ENCODE measurements at places on chromosomes 6 and 20. TPM values are rescaled to one million over a fixed set of nuclear protein-coding genes. Genes with fewer than 3 reads are reported as not detected.

The HUS1B gene
- 1.6 TPM for total RNA-seq

The TPD52L1 gene
- not detected for total RNA-seq

The SNAP25 gene
- total RNA-seq = 14.2 TPM

The GHRH gene
- total RNA-seq = not detected

The OOEP gene
- not detected for total RNA-seq

The BPIFB1 gene
- not detected for total RNA-seq

- no peaks in the 10 kb centered on the region for H3K36me3 ChIP-seq
- DNase-seq = no peak
- no peak overlapping the region for H3K4me3 ChIP-seq
These were observed 166.9 kb downstream of the SLC16A10 start for GRCh38 chr6:111254004-111254778.

DNA sequence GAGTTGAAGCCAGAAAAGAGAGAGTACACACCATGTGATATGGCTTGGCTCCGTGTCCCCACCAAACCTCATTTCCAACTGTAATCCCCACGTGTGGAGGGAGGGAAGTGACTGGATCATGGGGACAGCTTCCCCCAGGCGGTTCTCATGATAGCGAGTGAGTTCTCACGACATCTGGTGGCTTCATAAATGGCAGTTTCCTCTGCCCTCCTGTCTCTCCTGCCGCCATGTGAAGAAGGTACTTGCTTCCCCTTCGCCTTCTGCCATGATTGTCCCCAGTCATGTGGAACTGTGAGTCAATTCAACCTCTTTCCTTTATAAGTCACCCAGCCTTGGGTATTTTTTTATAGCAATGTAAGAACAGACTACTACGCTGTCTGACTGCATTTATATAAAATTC is 40.3 kb downstream of the TAF4 start:
- peaks cover 6% of the 10 kb centered on the region for H3K4me1 ChIP-seq
- no peak for DNase-seq
- no peaks in the 10 kb centered on the region for H3K27me3 ChIP-seq
- H3K36me3 ChIP-seq = peaks cover 4% of the 10 kb centered on the region
- no peak overlapping the region for H3K4me3 ChIP-seq
- no peak overlapping the region for H3K27ac ChIP-seq

DNA sequence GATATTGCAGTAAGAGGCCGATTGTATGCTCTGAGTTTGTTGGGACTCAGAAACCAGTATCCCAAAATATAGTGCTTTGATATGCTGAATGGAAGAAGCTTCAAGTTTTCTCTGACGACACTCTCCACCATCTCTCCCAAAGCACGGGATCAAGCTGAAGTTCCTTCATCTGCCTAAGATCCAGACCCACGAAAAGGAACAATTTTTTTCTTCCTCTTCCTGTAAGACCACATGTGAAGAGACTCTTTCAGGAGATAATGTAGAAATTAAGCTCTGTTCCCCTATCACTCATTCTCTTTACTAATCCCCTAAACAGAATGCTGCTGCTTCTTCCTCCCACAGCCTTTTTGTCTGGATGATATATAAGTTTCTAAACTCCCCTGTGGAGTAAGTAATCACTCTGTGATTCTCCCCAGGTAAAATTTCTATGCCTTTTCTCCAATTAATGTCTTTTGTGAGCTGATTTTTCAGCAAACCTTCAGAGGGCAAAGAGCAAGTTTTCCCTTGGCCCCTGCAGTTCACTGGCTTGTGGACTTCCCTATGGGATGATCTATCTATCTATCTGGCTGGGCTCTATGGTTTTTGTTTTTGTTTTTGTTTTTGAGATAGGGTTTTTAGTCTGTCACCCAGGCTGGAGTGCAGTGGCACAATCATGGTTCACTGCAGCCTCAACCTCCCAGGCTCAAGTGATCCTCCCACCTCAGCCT is 13.5 kb upstream of the PNRC1 start:
- no peak for DNase-seq
- no peaks in the 10 kb centered on the region for H3K4me1 ChIP-seq
- peaks cover 14% of the 10 kb centered on the region for H3K27me3 ChIP-seq
- H3K4me3 ChIP-seq = no peak overlapping the region
- H3K36me3 ChIP-seq = no peaks in the 10 kb centered on the region
- no peak overlapping the region for H3K27ac ChIP-seq

DNA sequence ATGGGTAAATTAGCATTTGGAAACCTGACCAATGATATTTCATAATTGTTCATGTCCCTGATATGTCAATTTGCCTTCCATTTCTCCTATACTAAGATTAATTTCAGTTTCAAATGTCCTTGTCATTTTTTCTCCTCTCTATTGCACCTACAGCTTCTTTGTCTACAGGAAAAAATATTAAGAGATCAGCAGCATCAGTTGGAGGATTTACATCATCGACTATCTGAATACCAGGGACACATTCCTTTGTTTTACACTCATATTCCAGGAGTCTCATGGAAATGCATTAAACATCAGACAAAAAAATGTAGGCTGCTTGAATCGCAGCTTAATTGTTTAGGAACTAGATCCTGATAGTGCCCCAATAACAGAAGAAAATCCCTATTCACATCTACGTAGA is 188.2 kb downstream of the PRKN start:
- no peaks in the 10 kb centered on the region for H3K27me3 ChIP-seq
- H3K4me1 ChIP-seq = no peaks in the 10 kb centered on the region
- H3K36me3 ChIP-seq = no peaks in the 10 kb centered on the region
- DNase-seq = no peak
- H3K4me3 ChIP-seq = no peak overlapping the region

GRCh38 chr6:84764332-84765049 is at the start of gene TBX18:
Gene TBX18, minus strand, starts transcription at chr6:84764598. Its CDS starts 417 bp downstream, at chr6:84764181.
- H3K27ac ChIP-seq = peak within 1 kb of the TSS; percentile 12
- peaks cover 6% of the 10 kb centered on the region for H3K36me3 ChIP-seq
- H3K4me1 ChIP-seq = peaks cover 7% of the 10 kb centered on the region
- H3K27me3 ChIP-seq = peaks cover 74% of the 10 kb centered on the region
- peak within 1 kb of the TSS; percentile 46 for H3K4me3 ChIP-seq

DNA sequence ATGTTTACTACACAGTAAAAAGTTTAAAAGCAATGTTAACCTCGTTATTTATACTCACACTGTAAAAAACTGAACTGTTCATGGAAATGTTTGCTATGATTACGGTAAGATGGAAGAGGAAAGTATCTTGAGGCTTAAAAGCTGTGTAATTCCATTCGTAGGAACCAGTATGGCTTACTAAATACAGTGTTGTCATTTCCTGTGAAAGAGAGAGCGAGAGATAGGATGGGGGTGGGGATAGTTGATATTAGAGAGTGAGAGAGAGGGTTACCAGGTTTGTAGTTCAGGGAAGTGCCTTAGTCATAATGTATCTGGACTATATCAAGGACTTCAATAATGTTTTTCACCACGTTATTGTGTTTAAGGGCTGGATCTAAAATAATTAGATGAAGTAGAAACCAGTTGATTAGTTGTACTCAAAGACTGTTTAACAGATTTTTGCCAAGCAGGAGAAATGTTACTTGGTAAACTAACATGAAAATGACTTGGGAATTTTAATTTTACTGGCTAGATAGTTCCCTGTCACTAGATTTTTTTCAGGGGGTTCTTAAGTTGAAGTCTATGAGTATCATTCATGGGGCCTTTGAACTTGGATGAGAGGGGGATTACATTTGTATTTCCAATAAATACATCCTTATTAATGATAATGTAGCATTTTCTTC is 30.4 kb downstream of the AFDN start:
- peaks cover 25% of the 10 kb centered on the region for H3K27me3 ChIP-seq
- no peaks in the 10 kb centered on the region for H3K36me3 ChIP-seq
- DNase-seq = no peak
- peaks cover 11% of the 10 kb centered on the region for H3K4me1 ChIP-seq

- H3K27me3 ChIP-seq = peaks cover 16% of the 10 kb centered on the region
- no peak overlapping the region for H3K4me3 ChIP-seq
- H3K36me3 ChIP-seq = no peaks in the 10 kb centered on the region
- no peak for DNase-seq
- H3K4me1 ChIP-seq = no peaks in the 10 kb centered on the region
- H3K27ac ChIP-seq = no peak overlapping the region
These were observed 158.6 kb upstream of the MLN start for GRCh38 chr6:33962246-33963027.

DNA sequence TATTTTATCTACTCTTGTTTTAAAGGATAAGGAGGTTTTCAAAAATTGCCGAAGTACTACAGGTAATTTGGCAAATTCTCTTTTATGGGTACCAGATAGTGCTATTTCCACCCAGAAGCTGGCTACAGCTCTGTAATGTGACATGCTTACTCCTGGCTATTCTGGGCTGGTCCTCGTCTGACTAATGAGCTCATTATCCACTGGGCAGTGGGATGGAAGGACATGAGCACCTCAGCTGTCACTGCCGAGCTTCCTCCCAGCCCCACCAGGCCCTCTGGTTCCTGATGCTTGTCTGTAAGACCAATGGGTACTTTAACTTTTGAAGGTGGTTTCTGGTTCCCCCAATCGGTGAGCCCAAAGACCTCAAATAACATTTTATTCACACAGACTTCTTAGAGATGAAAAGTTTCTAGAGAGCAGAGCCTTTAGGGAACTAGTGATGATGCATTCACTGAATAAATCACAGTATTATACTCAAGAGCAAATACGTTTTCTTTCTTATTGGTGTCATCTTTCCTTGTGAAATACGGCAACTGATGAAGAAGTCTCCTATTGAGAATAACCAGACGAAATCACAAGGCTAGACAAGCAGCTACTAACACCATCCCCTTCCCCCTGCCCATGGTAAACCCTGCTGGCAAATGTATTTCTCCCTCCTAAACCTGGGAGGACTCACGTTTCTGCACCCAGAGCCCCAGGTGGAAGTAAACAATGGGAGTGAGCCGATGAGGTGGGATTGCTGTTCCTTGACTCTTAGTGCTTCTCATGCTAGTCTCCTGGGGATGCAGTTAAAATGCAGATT is 80.8 kb downstream of the SLC22A3 start:
- no peaks in the 10 kb centered on the region for H3K36me3 ChIP-seq
- no peak overlapping the region for H3K27ac ChIP-seq
- H3K4me1 ChIP-seq = peaks cover 6% of the 10 kb centered on the region
- H3K27me3 ChIP-seq = peaks cover 28% of the 10 kb centered on the region
- H3K4me3 ChIP-seq = no peak overlapping the region

- H3K4me1 ChIP-seq = no peaks in the 10 kb centered on the region
- no peak for DNase-seq
- H3K4me3 ChIP-seq = no peak overlapping the region
- no peak overlapping the region for H3K27ac ChIP-seq
- H3K27me3 ChIP-seq = peaks cover 1% of the 10 kb centered on the region
These were observed 24.9 kb upstream of the SASH1 start for GRCh38 chr6:148317739-148318138.

DNA sequence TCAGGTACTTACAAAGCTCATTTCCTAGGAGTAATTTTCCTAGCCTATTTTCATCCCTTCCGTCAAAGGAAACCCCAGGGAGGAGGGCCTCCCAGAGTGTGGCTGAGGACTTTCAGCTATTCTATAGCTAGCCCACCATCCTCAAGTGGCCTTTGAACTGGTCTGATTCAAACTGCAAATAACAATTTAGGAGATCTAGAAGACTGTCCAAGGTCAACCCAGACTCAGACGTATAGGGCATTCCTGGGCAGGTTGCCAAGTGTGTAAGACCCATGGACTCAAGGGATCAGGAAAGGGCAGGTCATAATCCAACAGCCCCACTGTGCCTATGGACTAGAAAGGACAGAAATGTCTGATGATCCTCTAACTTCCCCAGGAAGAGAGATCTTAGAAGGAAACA is 2.1 kb upstream of the RRAGD start:
- H3K36me3 ChIP-seq = no peaks in the 10 kb centered on the region
- peaks cover 19% of the 10 kb centered on the region for H3K4me1 ChIP-seq
- no peak overlapping the region for H3K4me3 ChIP-seq
- no peak overlapping the region for H3K27ac ChIP-seq
- DNase-seq = no peak

- no peaks in the 10 kb centered on the region for H3K4me1 ChIP-seq
- H3K36me3 ChIP-seq = peaks cover 13% of the 10 kb centered on the region
- no peak overlapping the region for H3K27ac ChIP-seq
These were observed 411.7 kb downstream of the UTRN start for GRCh38 chr6:144696610-144697368.

GRCh38 chr6:79605968-79606764 is 25.0 kb upstream of the SH3BGRL2 start:
- no peak overlapping the region for H3K27ac ChIP-seq
- H3K27me3 ChIP-seq = peaks cover 4% of the 10 kb centered on the region
- H3K4me1 ChIP-seq = no peaks in the 10 kb centered on the region

DNA sequence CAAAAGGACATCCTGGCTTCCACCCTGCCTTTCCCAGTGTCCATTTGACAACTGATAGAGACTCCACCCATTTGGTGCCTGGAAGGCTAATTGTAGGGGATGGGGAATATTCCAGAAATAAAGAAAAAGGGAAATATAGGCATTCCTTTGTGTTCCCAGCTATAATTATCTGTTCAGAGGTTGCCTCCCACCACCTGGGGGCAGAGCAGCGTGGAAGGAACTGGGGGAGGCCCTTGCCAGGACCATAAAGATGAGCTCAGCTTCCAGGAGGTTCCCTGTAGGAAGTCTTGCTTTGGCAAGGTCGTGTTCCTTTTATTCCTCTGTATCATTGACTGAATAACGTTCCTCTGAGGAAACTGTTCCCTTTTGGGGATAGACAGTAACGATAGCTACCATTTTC is 214.7 kb downstream of the TFAP2C start:
- H3K27me3 ChIP-seq = no peaks in the 10 kb centered on the region
- no peak overlapping the region for H3K27ac ChIP-seq
- no peaks in the 10 kb centered on the region for H3K4me1 ChIP-seq
- no peak overlapping the region for H3K4me3 ChIP-seq

DNA sequence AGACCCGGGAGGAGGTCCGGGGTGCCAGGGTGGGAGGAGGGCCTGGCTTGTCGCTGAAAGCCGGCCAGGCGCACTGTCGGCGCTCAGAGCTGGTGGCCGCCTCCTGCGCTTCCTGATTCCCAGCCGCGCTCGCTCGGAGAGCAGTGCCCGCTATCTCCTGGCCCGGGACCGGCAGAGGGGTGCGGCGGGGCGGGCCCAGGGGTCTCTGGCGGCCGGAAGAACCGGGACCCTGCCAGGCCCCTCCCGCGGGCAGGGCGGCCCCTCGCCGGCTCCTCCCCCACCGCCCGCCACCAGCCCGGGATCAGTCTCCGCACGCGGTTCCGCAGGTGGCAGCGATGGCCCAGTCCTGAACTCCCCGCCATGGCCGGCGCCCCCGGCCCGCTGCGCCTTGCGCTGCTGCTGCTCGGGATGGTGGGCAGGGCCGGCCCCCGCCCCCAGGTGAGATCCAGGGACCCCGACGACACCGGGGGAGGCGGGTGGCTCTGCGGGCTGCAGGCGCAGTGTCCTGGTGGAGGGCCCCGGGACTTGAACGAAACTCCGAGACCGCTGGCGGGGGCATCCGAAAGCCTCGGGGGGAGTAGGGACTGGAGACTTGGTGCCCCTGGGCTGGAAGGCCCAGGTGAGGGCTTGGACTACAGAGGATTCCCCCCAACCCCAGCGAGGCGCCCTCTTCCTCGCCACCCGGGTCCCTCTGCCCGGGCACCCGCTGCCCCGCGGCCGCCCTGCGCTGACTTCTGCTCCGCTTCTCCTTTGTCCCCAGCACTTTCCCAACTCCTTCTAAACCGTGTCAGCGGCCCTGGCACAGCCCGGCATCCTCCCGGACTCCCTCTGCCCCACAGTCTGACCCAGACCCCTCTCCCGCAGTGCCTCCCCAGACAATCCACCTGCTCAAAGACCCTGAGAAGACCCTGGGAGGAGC is at the start of gene GLP1R:
Gene GLP1R, plus strand, starts transcription at position 301 of the 919 bp plus-strand sequence. Its CDS starts 60 bp downstream, at position 361.
- no peaks in the 10 kb centered on the region for H3K36me3 ChIP-seq
- H3K27me3 ChIP-seq = peaks cover 51% of the 10 kb centered on the region
- H3K27ac ChIP-seq = no peak within 1 kb of the TSS

- H3K36me3 ChIP-seq = no peaks in the 10 kb centered on the region
- peaks cover 30% of the 10 kb centered on the region for H3K27me3 ChIP-seq
- H3K4me1 ChIP-seq = peaks cover 5% of the 10 kb centered on the region
- H3K27ac ChIP-seq = no peak overlapping the region
- DNase-seq = no peak
- H3K4me3 ChIP-seq = no peak overlapping the region
These were observed 25.4 kb upstream of the RIMS4 start for GRCh38 chr20:44835661-44836221.
